ENCODE measurements at places on chromosomes 7 and 10.

DNA sequence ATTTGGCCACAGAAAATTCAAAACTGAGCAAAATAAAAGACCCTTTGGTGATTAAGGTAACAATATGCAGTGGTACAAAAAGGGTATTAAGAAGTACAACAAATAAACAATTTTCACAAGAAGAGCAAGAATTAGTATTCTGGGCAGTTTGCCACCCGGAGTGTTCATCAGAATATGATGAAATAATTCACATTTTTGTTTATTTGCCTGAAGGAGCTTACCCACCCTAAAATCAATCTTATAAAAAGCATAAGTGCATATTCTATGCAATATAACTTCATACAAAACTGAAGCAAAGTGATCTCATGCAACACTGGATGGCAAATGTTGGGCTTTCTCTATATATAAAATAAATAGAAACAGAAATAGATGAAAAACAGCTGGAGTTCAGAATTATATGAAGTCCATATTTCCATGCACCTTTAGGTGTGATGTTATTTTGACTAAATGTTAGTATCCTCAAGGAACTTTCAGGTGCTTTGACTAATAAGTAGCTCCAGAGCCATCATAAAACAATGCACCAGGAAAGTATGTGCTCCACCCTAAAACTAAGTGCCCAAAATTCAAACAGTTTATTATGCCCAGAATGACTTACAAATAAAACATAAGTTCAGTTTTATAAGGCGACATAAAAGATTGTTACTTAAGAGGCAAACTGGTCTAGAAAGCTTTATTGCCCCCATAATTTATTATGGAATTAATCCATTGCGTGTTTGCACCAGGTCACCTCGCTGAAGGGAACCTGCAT, 474.3 kb downstream of the SEMA3D start:
- peak; percentile 47 for DNase-seq

DNA sequence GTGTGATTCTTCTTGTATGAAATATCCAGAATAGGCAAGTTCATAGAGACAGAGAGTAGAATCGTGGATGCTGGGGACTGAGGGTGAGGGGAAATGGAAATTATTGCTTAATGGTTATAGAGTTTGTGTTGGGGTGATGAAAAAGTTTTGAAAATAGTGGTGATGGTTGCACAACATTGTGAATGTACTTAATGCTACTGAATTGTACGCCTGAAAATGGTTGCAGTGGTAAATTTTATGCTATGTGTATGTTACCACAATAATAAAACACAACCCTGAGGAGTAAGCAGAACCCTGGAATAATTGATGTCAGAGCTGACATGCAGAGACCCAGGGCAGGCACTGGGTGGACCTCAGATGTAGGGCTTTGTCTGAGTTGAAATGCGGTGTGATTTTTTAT, 57.6 kb downstream of the TACR2 start:
- no peak for DNase-seq

DNA sequence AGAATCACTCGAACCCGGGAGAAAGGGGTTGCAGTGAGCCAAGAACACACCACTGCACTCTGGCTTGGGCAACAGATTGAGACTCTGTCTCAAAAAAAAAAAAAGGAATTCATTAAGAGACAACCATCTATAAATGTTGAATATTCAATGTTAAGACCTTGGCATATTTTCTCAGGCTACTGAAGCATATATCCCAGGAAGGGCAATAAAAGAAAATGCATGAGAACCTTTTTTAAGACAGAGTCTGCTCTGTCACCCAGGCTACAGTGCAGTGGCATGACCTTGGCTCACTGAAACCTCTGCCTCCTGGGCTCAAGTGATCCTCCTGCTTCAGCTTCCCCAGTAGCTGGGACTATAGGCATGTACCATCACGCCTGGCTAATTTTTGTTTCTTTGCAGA, 165.0 kb downstream of the JMJD1C start:
- no peak for DNase-seq

DNA sequence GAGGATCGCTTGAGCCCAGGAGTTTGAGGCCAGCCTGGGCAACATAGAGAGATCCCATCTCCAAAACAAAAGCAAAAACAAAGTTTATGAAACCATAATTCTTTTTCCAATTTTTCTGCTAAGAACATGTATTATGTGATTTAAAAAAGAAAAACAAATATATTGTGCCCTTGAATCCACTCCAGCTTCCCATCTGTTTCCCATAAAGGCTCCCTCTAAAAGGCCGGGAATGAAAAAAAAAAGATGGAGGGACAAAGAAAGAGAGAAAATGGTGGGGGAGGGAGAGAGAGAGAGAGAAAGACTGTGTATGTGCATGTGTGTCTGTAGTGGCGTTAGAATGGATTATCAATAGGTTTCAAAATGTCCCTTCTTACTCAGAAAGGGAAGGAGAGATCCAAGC, 20.5 kb upstream of the GSDME start:
- DNase-seq, result no peak

DNA sequence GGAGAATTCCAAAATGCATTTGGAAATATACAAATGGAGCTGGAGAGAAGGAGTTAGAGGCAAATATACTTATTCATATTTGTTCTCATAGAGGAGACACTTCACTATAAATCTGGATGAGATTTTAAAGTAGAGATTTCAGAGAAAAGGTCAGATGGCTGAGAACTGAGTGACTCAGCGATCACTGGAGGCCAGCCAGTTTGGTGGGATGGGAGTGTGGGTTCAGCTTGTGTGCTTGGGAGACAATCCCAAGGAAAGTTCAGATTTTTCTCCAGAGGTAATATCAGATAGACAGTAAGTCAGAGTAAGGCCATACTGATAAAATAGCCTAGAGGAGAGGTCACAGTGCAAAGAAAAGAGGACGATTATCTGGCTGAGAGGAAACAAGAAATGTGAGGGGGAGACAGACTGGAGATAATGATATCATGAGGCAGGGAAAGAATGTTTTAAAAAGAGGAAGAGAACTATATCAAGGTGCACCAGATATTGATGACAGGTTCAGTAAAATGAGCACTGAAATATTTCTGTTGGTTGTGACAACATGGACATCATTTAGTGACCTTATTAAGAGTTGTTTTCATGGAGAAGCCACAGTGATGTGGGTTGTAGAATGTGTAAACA, 67.0 kb downstream of the MDFIC start:
- DNase-seq, result peak; percentile 72

GRCh38 chr10:3805201-3805790, 20.3 kb upstream of the KLF6 start:
- DNase-seq, result peak; percentile 80

DNA sequence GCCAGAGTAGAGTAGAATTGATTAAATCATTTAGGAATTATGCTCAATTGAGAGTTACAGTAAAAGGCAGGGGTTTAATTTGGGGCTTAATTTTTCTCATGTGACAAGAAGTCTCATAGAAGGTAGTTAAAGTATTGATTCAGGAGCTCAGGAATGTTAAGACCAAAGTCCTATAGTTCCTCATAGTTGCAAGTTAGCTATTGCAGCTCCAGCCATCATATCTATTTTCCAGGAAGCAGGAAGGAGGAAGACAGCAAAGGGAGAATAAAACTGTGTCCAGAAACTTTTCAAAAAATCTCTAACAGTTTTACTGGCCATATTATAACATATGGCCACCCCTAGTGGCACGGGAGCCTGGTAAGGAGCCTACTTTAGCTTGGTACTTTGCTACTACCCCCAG, 97.0 kb upstream of the RPA3 start:
- no peak for DNase-seq

DNA sequence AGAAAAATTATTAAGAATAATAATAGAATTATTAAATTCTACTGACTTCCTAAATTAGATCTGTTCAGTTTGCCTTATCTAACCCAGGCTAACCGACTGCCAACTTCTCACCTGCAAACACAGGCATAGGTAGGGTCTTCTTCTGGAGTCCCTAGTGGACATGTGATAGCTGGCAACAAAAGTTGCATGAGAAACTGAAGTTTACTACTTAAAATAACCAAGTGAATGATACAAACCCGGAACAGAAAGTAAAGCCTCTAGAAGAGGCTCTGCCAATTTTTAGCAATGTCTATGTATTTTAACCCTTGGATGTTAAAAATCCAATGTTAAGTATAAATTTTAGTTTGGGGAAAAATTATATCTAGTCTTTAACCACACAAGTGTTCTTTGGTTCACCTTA, 37.6 kb downstream of the NDUFB2 start:
- no peak for DNase-seq

GRCh38 chr10:103917302-103918052, 507 bp downstream of the STN1 start:
- DNase-seq, result no peak

DNA sequence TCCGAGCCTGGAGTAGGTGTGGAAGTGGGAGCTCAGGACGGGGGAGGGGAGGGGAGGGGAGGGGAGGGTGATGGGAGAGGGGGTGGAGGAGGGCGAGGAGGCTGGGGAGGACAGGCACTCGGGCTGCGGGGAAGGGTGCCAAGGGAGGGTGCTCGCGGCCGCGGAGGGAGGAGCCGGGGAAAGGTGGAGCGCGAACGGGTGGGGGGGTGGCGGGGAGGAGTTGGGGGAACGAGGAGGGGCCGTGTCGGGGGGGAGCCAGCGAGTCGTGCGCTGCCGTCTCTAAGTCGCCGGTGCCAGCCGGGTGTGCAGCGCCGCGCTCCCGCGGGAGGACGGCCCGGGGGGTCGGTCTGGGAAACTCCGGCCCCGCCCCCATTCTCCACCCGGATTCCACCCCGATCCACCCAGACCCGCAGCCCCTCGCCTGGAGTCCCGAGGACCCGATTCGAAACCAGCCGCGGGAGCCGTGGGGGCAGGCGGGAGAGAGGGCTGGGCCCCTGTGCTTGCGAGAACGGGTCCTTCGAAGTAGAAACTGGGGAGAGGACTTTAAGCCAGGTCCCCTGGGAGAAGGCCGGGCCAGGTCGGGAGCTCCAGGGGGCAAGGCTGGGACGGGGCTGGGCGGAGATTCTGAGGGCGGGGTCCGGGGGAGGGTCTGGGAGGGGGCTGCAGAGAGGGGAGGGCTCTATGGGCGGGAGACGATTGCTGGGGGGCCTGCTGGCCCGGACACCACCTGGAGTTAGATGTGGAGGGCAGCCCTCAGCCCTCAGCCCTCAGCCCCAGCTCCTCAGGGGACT, at the start of gene ZNF467:
TSS of gene ZNF467 (minus strand) at position 143 of the 791 bp plus-strand sequence. CDS start 2,556 bp downstream, outside the sequence.
- DNase-seq, result no peak

DNA sequence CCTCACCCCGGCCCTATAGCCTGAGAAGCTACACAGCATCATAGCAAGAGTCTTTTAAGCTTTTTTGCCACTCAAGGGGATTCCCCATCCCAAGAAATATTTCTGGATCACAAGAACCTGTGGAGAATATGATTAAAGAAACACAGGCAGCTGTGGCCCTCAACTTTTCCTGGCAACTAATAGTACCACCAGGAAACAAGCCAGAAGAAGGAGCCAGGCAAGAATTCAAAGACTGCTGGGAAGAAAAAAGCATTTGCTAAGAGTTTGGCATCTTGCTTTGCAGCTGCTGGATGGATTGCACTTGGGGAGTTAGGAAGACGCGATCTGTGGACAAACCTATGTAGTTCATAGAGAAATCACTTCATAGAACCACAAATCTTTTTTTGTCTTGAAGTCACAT, 437.8 kb downstream of the PLXDC2 start:
- DNase-seq, result no peak

- DNase-seq, result peak; percentile 17
Measured at GRCh38 chr7:98879198-98879978, 1.1 kb downstream of the TRRAP start.

DNA sequence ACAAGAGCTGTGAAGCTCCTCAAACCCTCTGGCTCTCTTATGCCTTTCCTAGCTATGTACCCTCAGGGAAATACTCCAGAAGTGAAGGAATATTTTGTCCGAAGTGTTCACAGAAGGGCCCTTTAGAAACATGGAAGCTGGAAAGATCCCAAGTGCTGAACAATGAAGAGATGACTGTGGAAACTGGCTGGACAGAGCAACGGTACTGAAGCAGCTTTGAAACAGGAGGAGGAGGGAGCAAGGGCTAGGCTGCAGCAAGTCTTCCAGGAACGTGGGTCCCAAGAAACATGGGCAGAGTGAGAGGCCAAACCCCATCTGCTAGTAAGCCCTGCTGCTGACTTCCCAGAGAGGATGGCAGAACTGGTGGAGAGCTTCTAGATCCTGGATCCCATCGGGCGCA, 3.0 kb upstream of the PSAP start:
- peak; percentile 29 for DNase-seq

- no peak for DNase-seq
Measured at GRCh38 chr10:44843484-44843883, 67.7 kb upstream of the TMEM72 start.

DNA sequence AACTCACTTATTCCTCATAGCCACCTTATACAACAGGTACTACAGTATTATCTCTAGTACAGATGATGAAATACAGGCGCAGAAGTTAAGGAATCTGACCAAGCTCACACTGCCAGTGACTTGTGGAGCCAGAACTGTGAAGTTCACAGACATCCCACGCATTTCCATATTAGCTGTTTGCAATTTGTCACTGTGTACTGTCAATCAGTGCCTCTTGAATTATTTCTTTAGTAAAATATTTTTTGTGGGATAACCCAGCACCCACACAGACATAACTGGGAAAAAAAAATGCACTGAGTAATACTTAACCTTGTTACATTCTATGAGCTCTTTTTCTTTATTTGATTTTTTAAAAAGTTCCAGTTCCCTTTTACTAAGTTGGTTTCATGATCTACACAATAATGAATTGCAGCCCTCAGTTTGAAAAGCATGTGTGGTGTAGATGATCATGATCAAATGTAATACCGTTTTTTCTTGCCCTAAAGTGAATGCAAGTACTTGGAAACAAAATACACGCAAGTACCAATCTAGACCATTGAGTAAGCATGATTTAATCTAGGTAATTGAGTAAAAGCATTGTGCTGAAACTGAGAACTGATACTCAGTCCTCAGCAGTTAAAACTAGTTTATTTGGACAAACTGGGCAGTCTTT, 14.1 kb downstream of the CUL1 start:
- no peak for DNase-seq

- DNase-seq, result peak; percentile 47
Measured at GRCh38 chr10:71725998-71726579, 6.5 kb upstream of the C10orf105 start.

- DNase-seq, result no peak
Measured at GRCh38 chr7:155951554-155952158, 139.4 kb upstream of the SHH start.

- peak; percentile 72 for DNase-seq
Measured at GRCh38 chr7:116772423-116772863, 89.9 kb upstream of the CAPZA2 start.

DNA sequence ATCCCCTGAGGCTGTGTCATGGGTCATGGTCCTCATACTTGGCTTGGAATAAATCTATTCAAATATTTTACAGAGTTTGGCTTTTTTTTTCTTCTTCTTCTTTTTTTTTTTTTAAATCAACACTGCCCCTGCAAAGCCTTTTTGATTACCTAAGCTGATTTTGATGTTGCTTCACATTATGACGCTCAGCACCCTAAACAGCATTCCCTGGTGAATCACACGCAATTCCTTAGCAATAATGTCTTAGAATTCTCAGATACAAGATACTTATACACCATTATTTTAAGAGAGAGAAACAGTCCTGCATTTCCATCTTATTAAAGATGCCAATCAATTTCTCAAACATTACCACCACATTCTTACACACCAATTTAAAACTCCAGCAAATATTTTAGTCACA, 323.7 kb upstream of the IGFBP3 start:
- DNase-seq, result peak; percentile 46

DNA sequence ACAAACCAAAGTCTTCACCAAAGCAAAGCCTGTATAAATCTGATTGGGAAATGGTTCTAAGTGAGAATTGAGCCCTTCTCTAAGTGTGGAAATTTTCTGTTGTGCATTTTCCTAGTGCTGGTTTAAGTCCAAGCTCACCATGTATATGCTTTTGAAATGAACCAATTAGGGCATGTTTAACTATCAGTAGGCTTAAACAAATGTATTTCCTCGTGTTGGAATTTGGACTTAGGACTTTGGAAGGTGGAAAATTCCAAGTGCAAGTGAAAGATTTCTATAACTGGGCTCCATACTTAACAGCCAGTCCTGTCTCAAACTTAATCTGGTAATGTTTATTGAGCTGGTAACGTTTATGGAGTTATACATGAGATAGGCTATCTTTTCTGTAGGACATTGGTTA, 28.5 kb downstream of the CCNY start:
- no peak for DNase-seq

All from EL (cell line).